ENCODE measurements at places on chromosomes 6 and 20. TPM values are rescaled to one million over a fixed set of nuclear protein-coding genes. Genes with fewer than 3 reads are reported as not detected.

DNA sequence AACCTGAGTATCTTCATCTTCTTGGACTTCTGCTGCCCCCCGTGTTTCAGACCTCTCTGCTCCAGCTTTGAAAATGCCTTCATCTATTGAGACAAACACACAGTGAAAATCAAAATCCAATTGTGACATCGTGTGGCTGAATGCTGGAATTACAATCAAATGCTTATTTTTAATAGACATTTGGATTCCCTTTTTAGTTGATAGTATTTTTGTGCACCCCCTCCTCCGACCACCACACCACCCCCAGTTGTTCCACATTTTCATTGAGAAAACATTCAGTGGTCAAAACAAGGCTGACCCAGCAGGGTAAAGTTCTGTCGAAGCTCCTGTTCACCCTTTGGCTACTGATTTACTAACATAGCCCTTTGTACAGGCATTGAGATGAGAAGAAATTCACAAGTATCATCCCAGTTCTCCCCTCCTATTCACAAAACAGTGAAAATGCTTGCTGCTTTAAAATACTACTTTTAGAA is 79.0 kb downstream of the NRSN1 start:
- H3K4me1 ChIP-seq: no peaks in the 10 kb centered on the region
- H3K27me3 ChIP-seq: peaks cover 7% of the 10 kb centered on the region
- H3K27ac ChIP-seq: no peak overlapping the region
- no peak overlapping the region for H3K4me3 ChIP-seq

Gene PROKR2
- polyA plus RNA-seq: not detected

DNA sequence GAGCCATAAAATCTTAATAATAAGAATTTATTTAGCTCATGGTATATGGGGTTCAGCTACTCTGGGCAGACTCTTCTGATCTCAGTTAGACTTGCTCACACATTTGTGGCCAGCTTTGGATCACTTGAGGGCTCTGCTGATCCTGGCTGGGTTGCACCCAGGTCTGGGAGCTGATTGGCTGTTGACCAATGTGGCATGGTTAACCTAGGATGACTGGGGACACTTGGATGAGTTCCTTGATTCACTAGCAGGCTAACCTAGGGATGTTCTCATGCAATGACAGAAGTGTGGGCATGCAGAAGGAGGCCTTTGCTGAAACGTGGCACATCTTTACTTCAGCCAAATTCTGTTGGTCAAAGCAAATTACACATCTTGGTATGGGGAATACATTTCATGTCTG is 569.5 kb downstream of the UTRN start:
- no peaks in the 10 kb centered on the region for H3K4me1 ChIP-seq
- DNase-seq: no peak
- no peak overlapping the region for H3K4me3 ChIP-seq
- H3K36me3 ChIP-seq: peaks cover 4% of the 10 kb centered on the region
- no peaks in the 10 kb centered on the region for H3K27me3 ChIP-seq
- no peak overlapping the region for H3K27ac ChIP-seq

DNA sequence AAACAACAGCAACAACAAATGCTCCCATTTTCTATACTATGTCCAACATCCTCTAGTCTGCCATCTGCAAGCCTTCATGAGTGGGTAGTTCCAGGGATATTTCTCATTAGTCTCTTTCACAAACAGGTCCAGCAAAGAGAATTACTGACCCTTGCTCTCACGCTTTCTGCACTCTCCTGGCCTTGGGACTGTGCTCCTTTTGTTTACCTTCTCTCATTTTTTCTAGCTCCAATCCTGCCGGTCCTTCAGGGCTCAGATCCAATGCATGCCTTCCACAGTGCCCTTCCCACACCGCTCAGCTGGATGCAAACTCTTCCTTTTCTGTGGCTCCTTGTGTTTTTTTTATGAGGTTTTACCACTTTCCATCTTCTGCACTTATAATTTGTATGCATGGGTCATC is 47.2 kb downstream of the ADTRP start:
- peaks cover 16% of the 10 kb centered on the region for H3K4me1 ChIP-seq
- no peak overlapping the region for H3K27ac ChIP-seq
- no peak overlapping the region for H3K4me3 ChIP-seq
- no peaks in the 10 kb centered on the region for H3K36me3 ChIP-seq

GRCh38 chr6:73339340-73339739 is 14.7 kb downstream of the DPPA5 start:
- no peaks in the 10 kb centered on the region for H3K4me1 ChIP-seq
- H3K27ac ChIP-seq: no peak overlapping the region
- no peaks in the 10 kb centered on the region for H3K27me3 ChIP-seq
- no peak for DNase-seq
- no peak overlapping the region for H3K4me3 ChIP-seq

DNA sequence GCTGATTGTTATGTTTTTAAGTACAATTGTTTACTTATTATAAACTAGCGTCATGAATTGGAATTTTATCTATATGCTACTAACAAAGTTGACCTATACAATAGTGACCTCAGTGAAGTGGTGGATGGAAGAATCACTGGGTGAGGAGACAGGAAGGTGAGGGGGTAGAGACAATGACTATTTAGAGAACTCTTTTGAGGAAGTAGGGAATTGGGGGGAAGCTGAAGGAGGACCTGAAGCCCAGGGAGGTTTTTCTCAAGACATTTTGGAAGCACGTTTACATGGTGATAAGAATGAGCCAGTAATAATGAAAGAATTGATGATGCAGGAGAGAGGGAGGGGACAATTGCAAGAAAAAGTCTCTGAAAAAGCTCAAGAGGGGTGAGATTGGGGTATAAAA is 96.4 kb downstream of the RPS12 start:
- no peak for DNase-seq
- H3K36me3 ChIP-seq: no peaks in the 10 kb centered on the region
- H3K4me1 ChIP-seq: no peaks in the 10 kb centered on the region
- H3K27ac ChIP-seq: no peak overlapping the region

Gene RWDD1
- polyA plus RNA-seq: 46.2 TPM

Gene GPLD1
- polyA plus RNA-seq: 2.2 TPM

DNA sequence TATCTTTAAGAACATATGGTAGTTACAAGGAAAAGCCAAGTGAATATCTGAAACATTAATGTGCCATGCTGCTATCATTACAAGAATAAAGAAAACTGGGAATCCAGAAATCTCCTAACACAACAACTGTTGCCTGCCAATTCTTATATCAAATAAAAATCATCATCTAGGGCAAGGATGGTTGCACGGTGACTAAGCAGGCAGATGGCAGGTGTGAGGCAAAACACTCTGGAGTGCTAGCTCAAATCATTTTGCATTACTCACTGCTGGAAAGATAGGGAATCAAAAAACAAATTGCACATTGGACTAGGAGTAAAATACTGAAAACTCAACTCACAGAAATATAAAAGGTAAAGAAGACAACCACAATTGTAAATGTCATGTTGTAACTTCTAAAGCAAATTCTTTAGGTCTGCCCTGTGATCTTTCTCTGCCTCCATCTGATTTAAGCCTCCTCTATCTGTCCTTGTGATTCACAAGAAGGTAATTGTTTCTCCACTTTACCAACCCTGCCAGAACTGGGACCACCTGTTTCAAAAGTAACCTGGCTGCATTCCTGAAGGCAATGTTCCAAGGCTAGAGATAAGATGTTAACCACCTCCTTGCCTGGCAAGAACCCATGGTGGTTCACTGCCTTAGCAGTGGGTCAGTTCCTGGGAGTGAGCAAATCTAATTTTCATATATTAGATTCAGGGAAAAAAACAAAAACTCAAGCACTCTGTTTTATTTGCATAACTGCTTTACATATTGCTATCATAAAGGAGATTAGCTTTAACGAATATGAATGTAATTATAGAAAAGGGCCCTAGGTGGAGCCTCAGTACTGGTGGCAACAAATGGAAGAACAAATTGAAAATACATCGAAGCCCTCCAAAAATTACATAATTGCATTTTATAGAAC is 33.1 kb upstream of the LCA5 start:
- no peak overlapping the region for H3K4me3 ChIP-seq
- H3K36me3 ChIP-seq: no peaks in the 10 kb centered on the region
- no peaks in the 10 kb centered on the region for H3K27me3 ChIP-seq
- no peaks in the 10 kb centered on the region for H3K4me1 ChIP-seq

GRCh38 chr6:66865771-66866170 is 1158.7 kb upstream of the EYS start:
- DNase-seq: no peak
- no peaks in the 10 kb centered on the region for H3K27me3 ChIP-seq

DNA sequence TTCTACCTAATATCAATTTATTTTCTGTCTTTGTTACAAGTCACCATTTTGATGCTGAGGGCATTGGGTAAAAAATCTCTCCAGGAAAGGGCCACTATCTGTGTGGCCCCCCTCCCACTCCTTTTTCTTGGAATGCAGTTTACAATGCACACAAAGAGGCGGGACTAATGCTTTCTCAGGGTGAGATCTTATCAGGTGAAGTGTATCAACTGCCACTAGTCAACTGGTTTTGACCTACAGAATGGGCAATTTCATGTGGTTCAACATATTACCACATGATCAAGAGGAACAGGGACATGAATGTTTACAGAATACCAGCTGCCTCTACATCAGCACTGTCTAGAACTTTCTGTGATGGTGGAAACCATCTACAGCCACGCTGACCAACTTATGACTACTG is 3.7 kb downstream of the RRBP1 start:
- no peak overlapping the region for H3K27ac ChIP-seq
- H3K27me3 ChIP-seq: no peaks in the 10 kb centered on the region
- H3K36me3 ChIP-seq: no peaks in the 10 kb centered on the region
- peaks cover 32% of the 10 kb centered on the region for H3K4me1 ChIP-seq
- no peak overlapping the region for H3K4me3 ChIP-seq

GRCh38 chr6:101502818-101503217 is 109.3 kb downstream of the GRIK2 start:
- H3K4me1 ChIP-seq: no peaks in the 10 kb centered on the region
- H3K4me3 ChIP-seq: no peak overlapping the region
- DNase-seq: no peak

DNA sequence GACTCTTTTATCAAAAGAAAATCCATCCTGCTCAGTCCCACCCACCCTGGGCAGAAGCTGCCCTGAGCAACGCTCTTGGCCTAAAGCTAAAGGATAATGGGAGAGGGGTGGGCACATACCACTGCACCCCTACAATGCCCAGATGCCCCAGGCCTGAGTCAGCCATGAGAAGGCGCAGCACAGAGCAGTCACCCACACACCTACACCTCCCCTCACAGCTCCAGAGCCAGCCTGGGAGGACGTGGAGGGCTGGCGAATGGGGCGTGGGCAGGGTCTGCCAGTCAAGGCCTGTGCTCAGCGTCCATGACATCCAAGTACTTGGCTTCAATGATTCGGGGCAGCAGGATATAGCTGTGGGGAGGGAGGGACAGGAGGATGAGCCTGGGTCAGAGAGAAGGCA is 11.5 kb downstream of the SLC4A11 start:
- no peaks in the 10 kb centered on the region for H3K27me3 ChIP-seq
- H3K4me1 ChIP-seq: peaks cover 10% of the 10 kb centered on the region
- H3K36me3 ChIP-seq: no peaks in the 10 kb centered on the region
- no peak for DNase-seq

DNA sequence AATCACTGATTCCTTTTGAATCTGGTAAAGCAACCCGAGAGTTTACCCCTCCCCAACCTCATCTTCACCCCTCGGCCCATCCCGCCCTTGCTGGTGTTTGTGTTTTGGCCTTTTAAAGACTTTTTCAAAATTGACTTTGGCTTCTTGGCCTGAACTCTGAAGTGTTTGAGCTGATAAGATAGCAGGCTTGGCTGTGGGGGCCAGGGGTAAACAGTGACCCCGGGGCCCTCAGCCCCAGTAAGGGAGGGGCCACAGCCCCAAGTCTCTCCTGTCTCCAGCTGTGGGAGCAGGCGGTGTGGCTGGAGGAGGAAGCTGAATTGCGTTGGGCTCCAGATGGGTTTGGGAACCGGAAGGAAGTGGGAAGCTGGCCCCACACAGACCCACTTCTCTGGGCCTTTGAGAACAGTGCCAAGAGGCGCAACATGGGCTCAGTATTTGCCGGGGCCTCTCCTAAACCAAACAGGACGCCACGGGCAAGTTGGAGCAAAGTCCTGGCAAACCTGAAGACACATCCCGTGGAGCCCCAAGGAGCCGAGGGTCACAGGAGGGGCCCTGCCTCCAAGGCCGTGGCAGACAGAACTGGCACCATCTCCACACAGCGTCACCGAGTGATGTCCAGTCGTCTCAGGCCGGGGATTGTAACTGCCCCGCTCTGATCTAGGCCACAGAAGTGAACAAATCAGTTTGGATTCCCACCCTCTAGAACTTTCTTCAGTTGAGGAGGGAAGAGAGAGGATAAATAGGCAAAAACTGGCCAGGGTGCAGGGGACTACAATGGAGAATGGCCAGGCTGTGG is 54.3 kb upstream of the PTPN1 start:
- DNase-seq: no peak
- H3K27me3 ChIP-seq: peaks cover 76% of the 10 kb centered on the region
- no peak overlapping the region for H3K27ac ChIP-seq
- peaks cover 11% of the 10 kb centered on the region for H3K4me1 ChIP-seq
- H3K36me3 ChIP-seq: no peaks in the 10 kb centered on the region

DNA sequence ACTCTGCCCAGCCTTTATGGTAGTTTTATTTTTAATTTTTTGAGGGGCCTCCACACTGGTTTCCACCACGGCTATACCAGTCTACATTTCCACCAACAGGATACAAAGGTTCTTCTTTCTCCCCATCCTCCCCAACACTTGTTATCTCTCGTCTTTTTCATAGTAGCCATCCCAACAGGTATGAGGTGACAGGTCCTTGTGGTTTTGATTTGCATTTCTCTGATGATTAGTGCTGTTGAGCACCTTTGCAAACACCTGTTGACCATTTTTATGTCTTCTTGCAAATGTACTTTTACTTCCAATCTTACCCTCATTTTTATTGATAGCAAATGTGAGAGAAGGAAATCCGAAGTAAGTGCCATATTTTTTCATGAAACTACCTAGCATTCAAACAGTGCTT is 195.4 kb upstream of the PREP start:
- H3K36me3 ChIP-seq: no peaks in the 10 kb centered on the region
- H3K4me1 ChIP-seq: no peaks in the 10 kb centered on the region
- DNase-seq: no peak
- no peak overlapping the region for H3K4me3 ChIP-seq

DNA sequence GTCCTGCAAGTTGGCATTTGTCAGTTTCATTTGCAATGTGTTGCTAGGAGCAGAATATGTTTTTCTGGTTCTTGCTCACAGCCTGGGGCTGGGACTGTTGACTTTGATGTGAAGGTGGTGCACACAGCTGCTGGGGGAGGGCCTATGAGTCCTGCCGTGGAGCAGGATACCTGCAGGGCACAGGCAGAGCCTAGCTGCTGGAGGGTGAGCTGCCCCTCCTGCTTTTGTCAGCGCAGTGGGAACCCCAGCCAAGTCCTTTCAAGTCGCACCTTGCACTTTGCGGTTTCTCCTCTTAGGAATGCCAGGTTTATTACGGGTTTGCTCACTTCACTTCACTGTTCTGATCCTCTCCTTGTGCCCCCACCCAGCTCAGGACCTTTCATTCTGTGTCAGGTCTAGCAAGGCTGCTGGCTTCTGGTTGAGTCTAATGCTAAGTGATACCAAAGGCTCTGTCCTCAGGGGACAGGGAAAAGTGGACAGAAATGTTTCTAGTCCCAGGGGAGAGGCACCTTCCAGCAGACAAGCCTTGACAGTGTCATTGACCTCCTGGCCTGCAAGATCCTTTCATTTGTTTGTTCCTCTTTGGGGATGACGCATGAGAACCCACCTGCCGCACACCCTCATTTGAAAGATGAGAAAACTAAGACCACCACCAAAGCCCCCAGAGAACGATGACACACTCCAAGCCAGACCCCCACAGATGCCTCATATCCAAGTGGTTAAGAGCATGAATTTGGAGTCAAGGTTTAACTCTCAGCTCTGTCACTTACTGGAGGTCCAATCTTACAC is 2.7 kb upstream of the SPO11 start:
- no peak for DNase-seq
- peak overlapping the region; percentile 7 for H3K27ac ChIP-seq
- H3K36me3 ChIP-seq: no peaks in the 10 kb centered on the region
- peaks cover 57% of the 10 kb centered on the region for H3K27me3 ChIP-seq

GRCh38 chr6:99501762-99502161 is 13.5 kb downstream of the USP45 start:
- no peak overlapping the region for H3K27ac ChIP-seq
- peaks cover 9% of the 10 kb centered on the region for H3K36me3 ChIP-seq
- no peak for DNase-seq
- H3K27me3 ChIP-seq: no peaks in the 10 kb centered on the region
- H3K4me3 ChIP-seq: no peak overlapping the region
